Epithelial cell of proximal tubule (primary cell): ENCODE measurements at places on chromosomes 16 and 17. TPM values are rescaled to one million over a fixed set of nuclear protein-coding genes. Genes with fewer than 3 reads are reported as not detected.

The SHBG gene
- total RNA-seq = not detected in 2 replicates

The KRTAP4-5 gene
- total RNA-seq = not detected in 2 replicates

The CCL17 gene
- total RNA-seq = not detected in 2 replicates

The EVI2B gene
- total RNA-seq = not detected in 2 replicates

The NHLRC4 gene
- 0.35 and 0.51 TPM in 2 replicates for total RNA-seq

The SLC22A31 gene
- not detected in 2 replicates for total RNA-seq

The TBC1D3H gene
- total RNA-seq = not detected in 2 replicates

The RDM1 gene
- total RNA-seq = 2.8 and 4.0 TPM in 2 replicates

The MT1F gene
- total RNA-seq = 15.3 and 95.8 TPM in 2 replicates

The PLA2G15 gene
- 17.1 and 18.7 TPM in 2 replicates for total RNA-seq

The SNAI3 gene
- 0.23 and 0.58 TPM in 2 replicates for total RNA-seq

The CRYBA1 gene
- total RNA-seq = not detected in 2 replicates

The TTYH2 gene
- total RNA-seq = 0.29 and 1.2 TPM in 2 replicates

The NARF gene
- 45.4 and 64.4 TPM in 2 replicates for total RNA-seq

The EMP2 gene
- 6.5 and 12.5 TPM in 2 replicates for total RNA-seq

The CLDN7 gene
- 105 and 200 TPM in 2 replicates for total RNA-seq

The KRT9 gene
- total RNA-seq = not detected in 2 replicates

The LDHD gene
- total RNA-seq = 0.12 TPM in 1 of 2 replicates, not detected in the other

The ZMYND15 gene
- 0.36 and 1.5 TPM in 2 replicates for total RNA-seq

The SLC38A8 gene
- total RNA-seq = not detected in 2 replicates
